ENCODE measurements at places on chromosomes 2 and 18. TPM values are rescaled to one million over a fixed set of nuclear protein-coding genes. Genes with fewer than 3 reads are reported as not detected.

DNA sequence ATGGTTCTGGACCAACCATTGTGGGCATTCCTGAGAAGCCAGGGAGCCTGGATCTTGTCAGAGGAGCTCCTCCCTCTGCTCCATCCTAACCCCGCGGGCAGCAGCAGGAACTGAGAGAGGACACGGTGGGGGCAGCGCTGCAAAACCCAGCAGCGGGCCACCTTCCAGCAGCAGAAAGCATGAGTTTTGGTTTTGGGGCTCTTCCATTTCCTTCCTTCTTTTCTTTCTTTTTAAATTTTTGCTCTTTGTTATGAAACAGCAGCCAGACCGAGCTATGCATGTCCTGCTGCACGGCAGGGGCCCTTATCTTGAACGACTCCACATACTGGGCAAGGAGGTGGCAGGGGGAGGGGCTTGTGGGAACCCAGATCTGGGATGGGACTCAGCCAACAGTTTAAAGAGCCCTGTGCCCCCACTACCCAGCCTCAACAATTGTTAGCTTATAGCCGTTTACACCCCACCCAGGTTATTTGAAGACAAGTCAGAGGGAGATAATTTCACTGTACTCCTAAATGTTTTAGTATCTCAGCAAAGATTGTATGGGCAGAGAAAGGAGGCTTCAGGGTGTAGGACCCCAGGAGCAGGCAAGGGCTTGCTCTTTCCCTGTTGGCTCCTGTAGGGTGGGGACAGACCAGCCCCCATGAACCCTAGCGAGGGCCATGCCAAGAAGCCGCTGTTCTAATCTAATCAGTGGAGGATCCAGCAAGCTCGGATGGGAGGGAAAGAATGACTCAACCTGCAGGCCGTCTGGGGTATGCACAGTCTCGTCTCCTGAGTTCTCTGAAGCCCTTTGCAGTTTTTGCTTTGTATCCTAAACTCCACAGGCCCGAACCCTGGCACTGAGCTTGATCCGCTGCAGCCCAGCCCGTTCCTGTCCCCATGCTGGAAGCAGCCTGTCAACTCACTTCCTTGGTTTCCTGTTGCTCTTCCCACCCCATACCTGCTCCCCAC, 75.3 kb downstream of the LRRFIP1 start:
- no peak overlapping the region for H3K4me3 ChIP-seq
- peaks cover 18% of the 10 kb centered on the region for H3K4me1 ChIP-seq

- DNase-seq, result no peak
- no peak overlapping the region for H3K4me3 ChIP-seq
- H3K27me3 ChIP-seq, result no peaks in the 10 kb centered on the region
- no peaks in the 10 kb centered on the region for H3K4me1 ChIP-seq
Observed at GRCh38 chr2:37658682-37659081, 12.8 kb downstream of the CDC42EP3 start.

GRCh38 chr2:64406407-64406774, 47.6 kb upstream of the LGALSL start:
- peak overlapping the region; percentile 96 for H3K27ac ChIP-seq
- H3K4me3 ChIP-seq, result peak overlapping the region; percentile 22
- no peaks in the 10 kb centered on the region for H3K36me3 ChIP-seq
- no peaks in the 10 kb centered on the region for H3K27me3 ChIP-seq
- peak; percentile 99 for DNase-seq

- no peaks in the 10 kb centered on the region for H3K36me3 ChIP-seq
- no peak overlapping the region for H3K27ac ChIP-seq
- H3K4me3 ChIP-seq, result no peak overlapping the region
- DNase-seq, result no peak
Observed at GRCh38 chr2:116716038-116716437, 1098.5 kb upstream of the DDX18 start.

DNA sequence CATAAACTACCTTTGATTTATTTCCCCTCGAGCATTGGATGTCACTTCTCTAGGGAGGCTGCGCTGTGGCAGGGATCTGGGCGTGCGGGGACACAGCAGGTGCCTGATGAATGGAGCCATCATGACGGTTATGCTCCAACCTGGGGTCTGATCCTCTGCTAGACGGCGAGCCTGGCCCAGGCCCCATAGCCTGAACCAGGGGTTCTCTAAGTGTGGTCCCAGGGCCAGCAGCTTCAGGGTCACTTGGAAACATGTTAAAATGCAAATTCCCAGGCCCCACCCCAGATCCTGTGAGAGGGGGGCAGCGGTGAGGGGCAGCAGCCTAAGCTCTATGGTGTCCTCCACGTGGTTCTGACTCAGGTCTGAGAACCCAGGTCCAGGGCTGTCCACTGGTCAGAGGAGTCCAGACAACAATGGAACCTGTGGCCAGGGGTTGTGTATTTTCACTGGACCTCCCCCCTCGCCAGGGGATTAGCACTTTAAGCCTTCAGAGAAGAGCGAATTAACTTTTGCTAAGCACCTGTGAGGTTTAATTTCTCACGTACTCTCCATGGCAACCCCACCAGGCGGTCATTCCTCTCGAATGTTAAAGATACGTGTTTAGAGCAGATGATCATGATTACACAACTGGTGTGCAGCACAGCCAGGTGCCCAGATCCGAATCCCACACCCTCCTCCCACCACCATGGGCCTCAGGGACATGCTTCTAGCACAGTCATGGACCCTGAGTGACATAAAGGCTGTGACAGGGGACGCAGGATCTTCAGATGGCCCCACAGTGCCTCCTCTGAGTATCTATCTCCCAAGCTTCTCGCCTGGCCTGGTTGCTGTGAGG, 1.6 kb upstream of the ARHGEF4 start:
- no peaks in the 10 kb centered on the region for H3K36me3 ChIP-seq
- H3K27ac ChIP-seq, result no peak overlapping the region
- DNase-seq, result no peak
- H3K4me1 ChIP-seq, result no peaks in the 10 kb centered on the region
- peaks cover 12% of the 10 kb centered on the region for H3K27me3 ChIP-seq
- no peak overlapping the region for H3K4me3 ChIP-seq

GRCh38 chr2:234712421-234712935, 215.6 kb upstream of the ARL4C start:
- no peaks in the 10 kb centered on the region for H3K36me3 ChIP-seq
- no peak overlapping the region for H3K4me3 ChIP-seq
- H3K4me1 ChIP-seq, result no peaks in the 10 kb centered on the region
- H3K27me3 ChIP-seq, result no peaks in the 10 kb centered on the region

DNA sequence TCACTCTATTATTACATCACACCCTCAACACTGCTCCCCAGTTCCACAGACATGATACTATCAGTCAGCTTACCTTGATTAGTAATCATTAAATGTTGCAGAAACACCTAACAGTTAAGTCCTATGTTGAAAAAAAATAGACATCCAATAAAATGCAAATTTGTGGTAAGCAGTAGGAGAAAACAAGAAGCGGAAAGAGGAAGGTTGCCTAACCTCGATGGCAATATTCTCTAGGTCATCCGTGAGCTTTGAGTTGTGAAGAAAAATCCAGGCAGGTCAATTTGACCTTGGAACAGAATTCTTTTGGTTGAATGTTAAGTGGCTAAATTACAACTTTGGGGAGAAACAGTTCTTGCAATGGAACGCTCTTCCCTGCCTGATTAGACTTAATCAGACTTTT, 264.4 kb downstream of the AFF3 start:
- peaks cover 5% of the 10 kb centered on the region for H3K27me3 ChIP-seq
- no peaks in the 10 kb centered on the region for H3K36me3 ChIP-seq
- DNase-seq, result no peak
- no peak overlapping the region for H3K4me3 ChIP-seq
- no peaks in the 10 kb centered on the region for H3K4me1 ChIP-seq

GRCh38 chr2:60872510-60872928, 8.9 kb upstream of the REL start:
- H3K27ac ChIP-seq, result no peak overlapping the region
- no peaks in the 10 kb centered on the region for H3K36me3 ChIP-seq
- no peaks in the 10 kb centered on the region for H3K27me3 ChIP-seq
- H3K4me3 ChIP-seq, result no peak overlapping the region
- no peak for DNase-seq

DNA sequence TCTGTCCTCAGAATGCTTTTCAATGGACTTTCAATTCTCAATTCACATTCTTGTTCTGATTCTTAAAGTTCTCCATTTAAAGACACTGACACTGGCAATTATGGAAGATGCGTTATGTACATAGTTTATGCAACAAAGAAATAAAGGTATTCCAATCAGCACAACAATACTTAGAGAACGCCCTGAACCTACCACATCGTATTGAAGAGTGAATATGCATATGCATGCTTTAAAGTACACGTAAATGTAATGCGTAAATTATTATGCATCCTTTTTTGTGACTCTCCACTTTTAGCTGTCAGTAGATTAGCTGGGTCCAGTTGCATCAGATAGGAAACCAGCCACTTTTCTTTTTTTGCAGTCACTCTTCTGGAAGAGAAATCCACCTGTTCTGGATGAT, 83.5 kb downstream of the RBM43 start:
- no peak overlapping the region for H3K4me3 ChIP-seq
- H3K27ac ChIP-seq, result no peak overlapping the region
- H3K36me3 ChIP-seq, result no peaks in the 10 kb centered on the region
- no peaks in the 10 kb centered on the region for H3K4me1 ChIP-seq
- H3K27me3 ChIP-seq, result peaks cover 2% of the 10 kb centered on the region
- DNase-seq, result no peak

Gene CPO
- 2.2 TPM for polyA plus RNA-seq

Gene CD28
- polyA plus RNA-seq, result 0.22 TPM

Gene TEKT4
- polyA plus RNA-seq, result not detected

Gene ADCY3
- 15.3 TPM for polyA plus RNA-seq

Gene CERKL
- 1.1 TPM for polyA plus RNA-seq

Gene TSPYL6
- polyA plus RNA-seq, result 0.06 TPM

Gene FAM110C
- 6.2 TPM for polyA plus RNA-seq

Gene ANO7
- polyA plus RNA-seq, result 4.6 TPM
